ENCODE measurements at places on chromosomes 11 and 22.

- DNase-seq = no peak
Observed at GRCh38 chr11:9028581-9028980, 24.8 kb upstream of the NRIP3 start.

GRCh38 chr22:16793831-16794230, 31.4 kb downstream of the XKR3 start:
- no peak for DNase-seq

GRCh38 chr11:115222218-115222862, 281.9 kb downstream of the CADM1 start:
- no peak for DNase-seq

- no peak for DNase-seq
Observed at GRCh38 chr22:35407362-35407761, 7.4 kb downstream of the MCM5 start.

DNA sequence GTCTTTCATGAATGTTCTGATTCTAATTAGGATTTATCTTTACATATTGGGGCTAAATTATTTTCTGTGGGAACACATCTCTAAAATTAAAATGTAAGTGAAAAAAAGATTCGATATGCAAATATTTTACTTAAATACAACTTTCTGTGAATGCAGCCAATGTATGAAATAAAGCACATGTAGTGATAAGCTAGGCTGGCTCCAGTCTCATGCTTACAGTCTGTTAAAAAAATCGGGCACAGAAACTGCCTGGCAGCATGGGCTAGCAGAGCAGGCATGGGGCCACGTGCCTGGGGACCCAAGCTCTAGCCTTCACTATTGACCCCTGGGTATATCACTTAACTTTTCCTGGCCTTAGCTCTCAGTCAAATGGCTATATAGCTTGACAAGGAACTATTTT, 46.5 kb downstream of the NELL1 start:
- DNase-seq = no peak

DNA sequence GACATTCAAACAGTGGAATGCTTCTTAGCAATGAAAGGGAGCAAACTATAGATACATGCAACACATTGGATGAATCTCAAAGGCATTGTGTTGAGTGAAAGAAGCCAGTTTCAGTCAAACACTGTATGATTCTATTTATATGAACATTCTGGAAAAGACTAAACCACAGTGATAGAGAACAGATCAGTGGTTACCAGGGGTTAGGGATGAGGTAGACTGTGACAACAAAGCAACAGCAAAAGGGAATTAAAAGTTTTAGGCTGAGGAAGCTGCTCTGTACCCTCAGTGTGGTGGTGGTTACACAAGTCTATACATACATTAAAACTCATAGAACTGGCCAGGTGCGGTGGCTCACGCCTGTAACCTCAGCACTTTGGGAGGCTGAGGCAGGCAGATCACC, 23.0 kb downstream of the FDX1 start:
- DNase-seq = no peak

GRCh38 chr22:40594346-40594745, 42.2 kb downstream of the MRTFA start:
- DNase-seq = no peak

DNA sequence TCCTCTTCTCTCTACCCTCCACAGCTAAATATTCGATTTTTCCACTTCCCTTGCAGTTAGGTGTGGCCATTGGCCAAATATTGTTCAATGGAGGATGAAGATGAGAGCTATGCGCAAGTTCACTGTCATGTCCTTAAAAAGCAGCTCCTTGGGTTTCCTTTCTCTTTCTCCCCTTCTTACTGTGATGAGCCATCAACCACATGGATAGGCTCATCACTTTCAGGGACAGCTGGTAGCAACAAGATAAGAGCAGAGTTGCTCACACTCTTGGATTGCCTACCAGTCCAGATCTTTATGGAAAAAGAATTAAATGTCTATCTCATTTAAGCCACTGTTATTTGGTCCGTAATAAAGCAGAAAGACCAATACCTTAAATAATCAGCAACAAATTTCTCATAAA, 377.0 kb downstream of the DDX10 start:
- DNase-seq = no peak

DNA sequence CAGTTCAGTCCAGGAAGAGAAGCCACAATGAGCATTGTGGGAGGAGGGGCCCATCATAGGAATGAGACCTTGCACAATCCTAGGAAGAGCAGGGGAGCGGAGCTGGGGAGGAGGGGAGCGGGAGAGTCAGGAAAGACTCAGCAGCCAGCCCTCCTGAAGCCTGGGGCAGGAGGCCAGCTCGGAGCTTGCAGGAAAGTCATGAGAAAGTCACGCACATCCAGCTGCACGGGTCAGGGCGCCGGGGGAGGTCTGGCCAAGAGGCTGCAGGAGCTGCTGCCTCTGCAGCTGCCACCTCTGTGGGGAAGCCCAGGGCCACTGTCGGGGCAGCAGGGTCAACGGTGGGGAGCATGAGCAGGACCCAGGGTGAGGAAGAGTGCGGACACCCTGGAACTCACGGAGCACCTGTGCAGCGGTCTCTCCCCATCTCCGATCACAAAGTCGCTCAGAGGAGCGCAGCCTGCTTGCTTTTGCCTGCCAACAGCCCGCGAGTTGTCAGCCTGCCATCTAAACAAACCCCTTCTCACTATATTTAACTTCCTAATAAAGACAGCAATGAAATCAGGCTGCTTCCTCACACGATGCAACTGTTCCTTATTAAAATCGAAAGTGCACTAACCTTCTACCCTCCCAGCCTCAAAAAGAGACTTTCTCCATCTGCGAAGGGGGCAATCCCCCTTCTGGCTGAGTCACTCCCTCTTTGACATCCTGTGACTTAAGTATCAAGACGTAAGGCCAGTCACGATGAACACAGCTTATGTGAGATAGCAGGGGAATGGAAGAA, 52.9 kb upstream of the RTL6 start:
- peak; percentile 17 for DNase-seq

GRCh38 chr11:19973136-19973635, 187.1 kb downstream of the DBX1 start:
- DNase-seq = no peak

DNA sequence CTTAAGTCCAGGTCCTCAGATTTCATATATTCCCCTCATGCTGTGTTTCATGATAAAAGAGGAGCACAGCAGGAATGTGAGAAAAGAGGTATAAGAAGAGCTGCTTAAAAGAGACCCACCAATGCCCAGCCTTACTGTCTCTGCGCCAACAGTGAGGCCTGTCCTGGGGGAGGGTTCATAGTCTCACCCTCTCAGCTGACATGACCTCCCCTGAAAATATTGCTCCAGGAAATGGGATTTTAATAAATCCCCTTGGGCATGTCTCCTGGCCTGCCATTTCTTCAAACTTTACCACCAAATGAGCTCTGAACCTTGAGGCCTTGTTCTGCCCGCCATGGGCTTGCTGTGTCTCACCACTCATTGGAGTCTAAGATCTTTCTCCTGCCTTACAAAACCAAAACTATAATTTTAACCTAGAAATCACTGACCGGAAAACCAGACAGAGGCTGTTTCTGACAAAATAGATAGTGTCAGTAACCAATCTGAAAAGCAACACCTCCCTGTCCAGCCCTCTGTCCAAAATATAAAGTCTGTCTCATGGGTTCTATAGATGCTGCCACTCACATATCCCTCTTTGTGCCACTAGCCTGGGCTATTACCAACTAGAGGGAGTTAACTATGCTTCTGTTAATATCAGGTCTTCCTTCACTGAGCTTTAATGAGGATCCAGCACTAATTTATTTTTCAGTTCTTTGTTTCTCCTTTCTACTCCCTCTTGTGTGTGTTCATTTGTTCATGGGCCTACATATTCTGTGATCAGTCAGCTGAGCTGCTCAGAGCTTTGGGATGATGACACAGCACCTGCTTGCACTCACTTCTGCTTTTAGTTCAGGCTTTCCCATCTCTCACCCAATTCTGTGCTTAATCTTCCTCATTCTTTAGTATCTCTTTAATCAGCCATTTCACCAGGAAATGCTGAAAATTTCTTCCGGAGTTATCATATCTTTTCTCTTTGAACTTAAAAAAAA, at the start of gene OR2AG2:
Gene OR2AG2, minus strand, starts transcription at position 51 of the 968 bp plus-strand sequence. CDS start 3,019 bp downstream, outside the sequence.
- no peak for DNase-seq

GRCh38 chr11:57751676-57752253, at the start of gene BTBD18:
TSS of gene BTBD18 (minus strand) at chr11:57751819. CDS start at chr11:57751188, 631 bp downstream.
- peak; percentile 38 for DNase-seq

DNA sequence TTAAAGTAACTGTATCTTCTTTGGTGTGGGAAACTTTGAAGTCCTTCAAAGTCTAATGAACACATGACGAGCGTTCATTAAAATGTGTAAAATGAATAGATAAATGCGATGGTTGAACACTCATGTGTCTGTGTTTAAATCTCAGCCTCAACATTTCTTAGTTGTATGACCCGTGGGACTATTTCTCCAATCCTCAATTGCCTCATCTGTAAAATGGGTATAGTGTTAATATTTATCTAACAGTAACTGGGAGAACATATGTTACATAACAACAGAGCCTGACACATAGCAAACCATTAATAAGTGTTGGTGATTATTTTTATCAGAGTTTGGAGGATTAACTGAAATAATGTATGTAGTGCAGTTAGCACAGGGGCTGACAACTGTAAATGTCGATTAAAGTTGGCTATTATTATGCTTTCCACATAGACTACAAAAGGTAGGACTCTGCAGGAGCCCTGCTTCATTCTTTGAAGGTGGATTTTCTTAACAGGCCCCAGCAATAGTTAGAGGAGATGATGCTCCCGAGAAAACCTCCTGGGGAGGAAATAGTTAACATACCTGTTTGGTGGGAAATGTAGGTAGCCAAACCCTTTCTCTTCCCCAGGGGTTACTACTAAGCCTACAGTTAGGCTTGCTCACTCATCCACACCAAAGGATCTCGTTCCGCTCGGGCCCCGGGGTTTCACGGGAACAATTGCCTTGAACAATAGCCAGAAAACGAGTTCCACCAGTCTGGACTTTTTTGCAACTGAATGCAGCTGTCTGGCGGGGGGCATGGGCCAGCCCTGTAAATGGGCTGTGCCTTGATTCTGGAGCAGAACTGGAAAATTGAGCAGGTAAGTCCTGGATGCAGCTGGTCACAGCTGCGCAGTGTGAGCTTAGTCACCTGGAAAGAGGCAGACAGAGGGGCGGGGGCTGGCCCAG, 133.4 kb downstream of the DBX1 start:
- DNase-seq = peak; percentile 21

- no peak for DNase-seq
Observed at GRCh38 chr11:40746282-40746681, 713.2 kb downstream of the LRRC4C start.

DNA sequence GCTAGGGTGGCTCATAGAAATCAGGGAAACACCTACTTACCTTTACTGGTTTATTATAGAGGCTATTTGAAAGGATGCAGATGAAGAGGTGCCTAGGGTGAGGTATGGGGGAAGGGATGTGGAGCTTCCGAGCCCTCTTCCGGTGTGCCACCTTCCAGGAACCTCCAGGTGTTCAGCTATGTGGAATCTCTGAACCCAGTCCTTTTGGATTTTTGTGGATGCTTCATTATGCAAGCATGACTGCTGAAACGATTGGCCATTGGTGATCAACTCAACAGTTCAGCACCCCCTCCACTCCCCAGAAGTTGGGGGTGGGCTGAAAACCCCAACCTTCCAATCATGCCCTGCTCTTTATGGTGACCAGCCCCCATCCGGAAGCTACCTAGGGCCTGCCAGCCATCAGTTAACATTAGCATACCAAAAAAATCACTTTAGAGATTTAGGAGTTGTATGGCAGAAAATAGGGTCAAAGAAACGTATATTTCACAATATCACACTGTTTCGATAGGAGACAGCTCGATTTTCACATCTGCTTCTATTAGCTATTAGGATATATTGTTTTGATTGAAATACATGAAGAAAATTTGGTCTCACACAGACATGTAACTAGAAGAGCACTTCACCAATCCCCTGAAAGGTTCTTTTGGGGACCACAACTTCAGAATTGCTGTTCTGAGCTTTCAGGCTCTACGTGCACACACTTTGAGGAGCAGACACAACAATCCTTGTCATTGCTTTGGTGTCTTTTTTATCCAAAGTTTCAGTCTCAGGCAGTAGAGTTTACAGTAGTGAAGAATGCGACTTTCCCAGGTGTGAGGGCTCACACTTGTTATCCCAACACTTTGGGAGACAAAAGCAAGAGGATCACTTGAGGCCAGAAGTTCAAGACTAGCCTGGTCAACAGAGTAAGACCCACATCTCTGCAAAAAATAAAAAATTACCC, 3.3 kb upstream of the POLR2G start:
- no peak for DNase-seq

DNA sequence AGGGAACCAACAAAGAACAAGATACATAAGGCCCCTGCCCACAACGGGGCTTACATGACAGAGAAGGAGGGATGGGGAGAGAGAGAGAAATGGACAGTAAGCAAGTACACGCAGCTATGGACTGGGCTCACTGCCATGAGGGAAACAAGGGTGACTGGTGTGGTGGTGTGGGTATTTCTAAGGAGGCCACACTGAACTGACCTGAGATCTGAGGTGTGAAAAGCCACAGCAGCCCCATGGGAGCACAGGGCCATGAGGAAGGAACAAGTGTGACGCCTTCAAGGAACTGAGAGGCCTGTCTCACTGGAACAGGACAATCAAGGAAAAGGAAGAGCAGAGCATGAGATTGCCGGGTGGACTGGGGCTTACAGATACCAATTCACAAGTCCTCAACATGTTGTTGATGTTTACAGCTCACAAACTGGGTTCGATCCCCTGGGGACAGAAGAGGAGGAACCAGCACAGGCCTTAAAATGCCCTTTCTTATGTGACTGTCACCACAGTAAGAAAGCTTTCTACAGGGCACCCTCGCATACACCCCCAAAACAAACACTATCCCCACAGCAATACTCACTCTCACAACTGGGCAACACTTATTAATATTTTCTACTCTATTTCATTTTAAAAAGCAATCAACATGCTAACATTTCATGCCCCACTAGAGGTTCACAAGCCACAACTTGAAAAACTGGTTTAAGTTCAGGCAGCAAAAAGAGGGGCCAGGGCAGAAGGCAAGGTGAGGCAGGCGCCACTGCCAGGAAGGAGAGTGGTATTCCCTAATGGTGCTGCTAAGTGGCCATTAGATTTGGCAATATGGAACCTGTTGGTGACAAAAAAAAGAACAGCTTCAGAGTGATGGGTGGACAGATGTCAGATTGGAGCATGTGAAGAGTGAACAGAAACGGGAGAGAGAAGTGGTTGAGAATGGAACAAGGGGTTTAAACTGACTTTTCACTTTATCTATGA, 39.1 kb downstream of the TCIRG1 start:
- DNase-seq = no peak

- DNase-seq = no peak
Observed at GRCh38 chr22:38950527-38951295, 6.7 kb upstream of the APOBEC3A start.
